ENCODE measurements at places on chromosomes 1 and 21.

GRCh38 chr1:15574741-15575140, 10.1 kb downstream of the AGMAT start:
- no peak for DNase-seq

- no peak for DNase-seq
Measured at GRCh38 chr1:225945564-225945963, 4.5 kb upstream of the LEFTY2 start.

DNA sequence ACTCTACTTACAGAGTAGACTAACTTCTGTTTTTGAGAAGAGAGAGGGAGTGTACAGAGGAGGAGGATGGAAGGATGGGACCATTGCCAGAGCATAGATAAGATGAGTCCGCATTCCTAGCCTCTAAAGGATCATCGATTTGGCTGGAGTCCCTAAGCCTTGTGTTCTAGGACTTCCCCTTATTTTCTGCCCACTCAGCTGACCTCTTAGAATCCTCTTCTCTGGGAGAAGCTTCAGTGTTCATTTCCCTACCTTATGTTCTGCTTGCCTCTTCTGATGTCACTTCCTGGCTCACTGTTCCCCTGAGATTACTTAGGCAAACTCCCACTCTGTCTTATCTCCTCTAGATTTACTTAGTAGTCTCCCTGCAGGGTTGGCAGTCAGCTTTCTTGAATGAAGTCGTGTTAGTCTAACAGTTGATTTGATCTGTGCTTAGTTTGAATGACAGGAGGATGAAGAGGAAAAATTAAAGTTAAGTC, 156.7 kb downstream of the SYT2 start:
- DNase-seq, result no peak

DNA sequence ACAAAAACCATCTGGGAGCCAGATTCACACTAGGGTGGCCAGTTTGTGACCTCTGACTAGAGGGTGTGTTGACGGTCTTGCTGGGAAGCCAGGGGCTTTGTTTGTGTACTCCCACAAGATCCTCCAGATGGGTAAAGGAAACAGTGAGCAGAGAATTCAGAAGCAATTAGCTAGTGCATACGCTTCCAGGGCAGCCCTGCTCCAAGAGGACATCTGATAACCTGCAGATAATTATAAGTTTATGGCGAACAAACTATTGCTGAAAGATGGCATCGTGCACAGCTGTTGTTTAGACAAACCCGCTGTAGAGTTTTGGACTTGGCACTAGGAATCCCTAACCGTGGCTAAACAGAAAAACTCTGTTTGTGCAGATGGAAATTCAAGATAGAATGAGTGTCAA, 326.4 kb downstream of the TGFB2 start:
- DNase-seq, result peak; percentile 25

DNA sequence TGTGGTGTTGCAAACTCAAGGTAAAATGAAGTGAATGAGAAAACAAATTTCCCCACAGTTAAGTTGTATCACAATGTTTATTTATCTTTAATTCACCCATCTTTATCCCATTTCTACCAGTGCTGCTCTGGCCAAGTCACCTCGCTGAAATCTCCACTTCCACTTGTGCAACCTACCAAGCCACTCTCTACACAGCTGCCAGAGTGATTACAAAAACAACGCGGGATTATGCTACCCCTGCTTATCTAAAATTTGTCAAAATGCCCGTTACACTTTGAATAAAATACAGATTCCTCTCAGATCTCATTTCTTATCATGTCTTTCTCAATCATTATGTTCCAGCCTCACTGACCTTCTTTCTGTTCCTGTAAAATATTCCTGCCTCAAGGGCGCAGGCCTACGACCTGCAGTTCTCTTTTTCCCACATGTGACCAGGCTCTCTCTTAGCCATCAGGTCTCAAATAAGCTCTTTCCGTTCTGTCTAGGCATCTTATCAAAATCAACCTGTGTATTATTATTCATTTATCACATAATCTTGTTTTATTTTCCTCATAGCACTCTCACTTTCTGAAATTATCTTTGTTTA, 95.6 kb downstream of the NTMT2 start:
- DNase-seq, result peak; percentile 41

GRCh38 chr21:40622531-40622930, 224.4 kb downstream of the DSCAM start:
- DNase-seq, result no peak

GRCh38 chr21:28252928-28253327, 739.7 kb downstream of the LTN1 start:
- no peak for DNase-seq

- no peak for DNase-seq
Measured at GRCh38 chr1:10877894-10878293, 81.4 kb upstream of the CASZ1 start.

GRCh38 chr1:201391651-201392511, 7.2 kb downstream of the LAD1 start:
- peak; percentile 11 for DNase-seq

DNA sequence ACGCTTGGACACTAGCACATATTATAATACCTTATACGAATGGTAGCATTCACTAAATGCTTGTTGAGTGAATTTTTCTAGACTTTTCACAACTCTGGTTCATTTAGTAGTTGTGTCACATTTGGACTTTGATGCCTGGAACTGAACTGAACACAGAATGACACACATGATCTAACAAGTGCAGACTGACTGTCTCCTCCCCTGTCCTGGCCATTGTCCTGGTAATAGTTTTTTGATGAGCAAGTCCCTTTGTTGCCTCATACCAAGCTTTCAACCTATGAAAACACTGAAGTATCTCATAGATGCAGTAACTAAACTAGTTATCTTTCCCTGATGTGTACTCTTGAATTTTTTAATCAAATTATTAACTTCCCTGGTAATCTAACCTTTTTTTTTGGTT, 66.4 kb downstream of the LRRC8D start:
- peak; percentile 56 for DNase-seq

- DNase-seq, result no peak
Measured at GRCh38 chr1:33339413-33339812, 18.5 kb upstream of the A3GALT2 start.

GRCh38 chr1:208939537-208940085, 643.9 kb upstream of the CAMK1G start:
- no peak for DNase-seq

GRCh38 chr1:192610112-192610889, 25.6 kb upstream of the RGS13 start:
- peak; percentile 34 for DNase-seq

GRCh38 chr1:87833166-87833565, 504.5 kb downstream of the LMO4 start:
- DNase-seq, result peak; percentile 4

DNA sequence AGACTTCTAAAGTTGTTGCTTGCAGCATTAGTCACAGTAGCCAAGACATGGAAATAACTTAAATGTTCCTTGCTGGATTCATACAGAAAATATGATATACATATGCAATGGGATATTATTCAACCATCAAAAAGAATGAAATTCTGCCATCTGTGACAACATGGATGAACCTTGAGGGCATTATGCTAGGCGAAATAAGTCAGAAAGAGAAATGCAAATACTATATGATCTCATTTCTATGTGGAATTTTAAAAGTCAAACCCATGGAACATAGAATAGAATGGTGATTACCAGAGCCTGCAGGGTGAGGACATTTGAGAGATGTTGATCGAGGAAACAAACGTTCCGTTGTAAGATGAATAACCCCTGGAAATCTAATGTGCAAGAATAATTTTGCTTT, 43.0 kb downstream of the CRB1 start:
- DNase-seq, result no peak

DNA sequence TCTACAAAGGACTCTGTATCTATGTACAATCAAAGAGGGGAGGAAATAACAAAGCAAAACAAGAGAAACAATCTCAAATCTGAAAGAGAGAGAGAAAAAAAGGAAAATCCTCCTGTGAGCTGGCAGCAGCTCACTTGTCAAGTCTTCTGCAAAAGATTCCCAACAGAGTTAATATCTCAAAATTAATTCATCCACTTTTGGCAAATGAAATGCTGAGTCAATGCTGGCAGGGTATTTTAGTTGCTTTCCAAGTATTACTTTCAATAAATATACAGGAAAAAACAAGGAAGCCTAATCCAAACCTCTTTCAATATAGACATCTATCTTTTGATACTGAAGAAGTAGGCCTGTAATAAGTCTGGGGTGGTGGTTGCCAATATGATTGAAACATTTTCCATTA, 613.9 kb upstream of the NEGR1 start:
- no peak for DNase-seq

DNA sequence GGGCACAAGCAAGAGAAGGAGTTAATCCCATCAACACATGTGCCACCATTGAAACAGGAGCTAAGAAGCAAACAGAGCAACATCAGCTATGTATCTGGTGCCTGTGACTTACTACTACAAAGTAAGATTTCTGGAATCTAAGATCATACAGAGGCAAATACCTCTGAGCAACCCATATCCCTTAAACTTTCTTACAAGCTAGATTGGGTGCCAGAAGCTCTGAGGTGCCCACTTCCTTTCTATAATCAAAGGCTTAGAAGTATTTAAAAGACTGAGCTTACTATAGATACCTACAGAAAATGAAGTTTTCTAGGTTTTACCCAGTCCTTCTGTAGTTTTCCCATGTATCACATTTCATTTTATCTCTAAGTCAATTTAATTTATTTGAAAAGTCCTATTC, 44.4 kb upstream of the ADAM30 start:
- no peak for DNase-seq

GRCh38 chr21:16125274-16125673, 395.5 kb downstream of the USP25 start:
- no peak for DNase-seq
